ENCODE measurements at places on chromosomes 7 and 10.

GRCh38 chr7:142125256-142125955, 13.9 kb downstream of the MGAM2 start:
- no peak for DNase-seq

DNA sequence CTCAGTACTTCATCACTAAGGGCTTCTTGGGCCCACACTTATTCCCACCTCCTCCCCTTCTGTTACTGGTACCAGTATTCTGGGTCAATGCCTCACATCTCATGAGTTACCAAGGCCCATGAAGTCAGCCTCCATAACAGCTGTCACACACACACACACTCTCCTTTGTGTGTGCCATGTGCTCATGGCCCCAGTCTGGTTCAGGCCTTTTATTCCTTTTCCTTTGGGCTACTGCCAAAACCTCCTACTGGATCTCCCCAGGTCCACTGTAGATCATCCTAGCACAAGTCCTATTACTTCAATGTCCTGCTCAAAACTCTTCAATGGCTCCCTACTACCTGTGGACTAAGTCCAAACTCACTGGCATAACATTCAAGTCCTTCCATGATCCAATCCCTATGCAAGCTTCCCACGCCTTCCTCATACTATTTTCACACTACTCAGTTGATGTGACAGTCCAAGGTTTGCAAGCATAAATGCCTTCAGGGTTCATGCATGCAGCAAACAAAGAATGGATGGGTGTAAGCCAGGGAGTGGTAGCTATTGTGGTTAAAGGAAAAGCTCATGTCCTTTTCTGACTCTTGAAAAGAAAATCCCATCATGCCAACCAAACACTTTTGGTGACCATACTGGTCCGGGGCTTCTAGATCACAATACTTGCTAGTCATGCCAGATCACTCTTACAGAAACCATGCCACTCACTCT, 68.1 kb downstream of the CCDC6 start:
- DNase-seq: no peak

DNA sequence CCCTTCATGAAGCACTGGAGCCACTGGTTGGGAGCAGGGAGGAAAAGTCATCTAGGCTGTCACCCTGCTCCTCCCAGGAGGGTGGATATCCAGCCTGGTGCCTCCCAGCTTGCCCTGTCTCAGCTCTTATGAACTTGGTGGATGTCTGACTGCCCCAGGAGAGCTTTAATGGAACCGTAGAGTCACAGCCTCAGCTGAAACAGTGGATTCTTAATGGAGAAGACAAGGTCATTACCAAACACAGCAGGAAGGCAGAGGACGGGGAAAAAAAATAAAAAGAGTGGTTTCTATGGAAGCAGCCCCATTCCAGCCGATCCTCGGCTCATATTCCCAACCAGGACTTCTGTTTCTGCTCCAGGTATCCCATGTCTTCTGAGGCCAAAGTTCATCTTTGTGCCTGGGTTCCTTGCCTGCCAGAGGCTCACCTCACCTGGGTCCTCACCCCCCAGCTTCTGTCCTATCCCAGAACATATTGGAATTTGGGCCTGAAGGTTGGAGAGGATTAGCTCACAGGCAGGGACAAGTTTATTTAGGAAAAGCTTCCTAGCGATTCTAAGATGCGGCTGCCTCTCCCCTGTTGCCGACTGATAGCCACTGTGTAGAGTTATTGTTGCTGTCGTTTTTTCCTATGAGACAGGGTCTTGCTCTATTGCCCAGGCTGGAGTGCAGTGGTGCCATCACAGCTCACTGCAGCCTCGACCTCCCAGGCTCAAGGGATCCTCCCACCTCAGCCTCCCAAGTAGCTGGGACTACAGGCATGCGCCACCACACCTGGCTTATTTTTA, 15.6 kb downstream of the CCL26 start:
- no peak for DNase-seq

- DNase-seq: no peak
Measured at GRCh38 chr10:15486404-15486803, 115.3 kb upstream of the FAM171A1 start.

- DNase-seq: no peak
Measured at GRCh38 chr7:88269586-88269985, 37.1 kb downstream of the STEAP4 start.

DNA sequence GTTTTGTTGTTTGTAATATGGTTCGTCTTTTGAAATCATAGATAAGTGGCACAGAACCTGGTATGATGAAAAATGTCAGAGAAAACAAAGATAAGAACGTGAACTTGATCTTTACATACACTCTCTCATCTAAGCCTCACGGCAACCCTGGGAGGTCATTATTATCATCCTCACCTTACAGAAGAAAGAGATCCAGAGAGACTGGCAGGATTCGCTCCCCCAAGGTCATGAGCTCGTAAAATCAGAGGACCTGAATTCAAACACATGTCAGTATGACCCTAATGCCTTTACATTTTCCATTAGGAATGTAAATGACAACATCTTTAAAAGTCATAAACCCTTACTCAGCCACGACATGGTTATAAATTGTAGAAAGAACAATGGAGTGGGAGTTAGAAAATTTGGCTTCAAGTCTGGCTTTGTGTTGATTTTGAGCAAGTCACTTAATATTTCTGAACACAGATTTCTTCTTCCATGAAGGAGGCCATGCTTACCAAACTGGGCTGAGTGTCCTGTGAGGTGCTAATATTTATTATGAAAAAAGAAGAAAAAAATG, 35.9 kb downstream of the HIPK2 start:
- DNase-seq: no peak

DNA sequence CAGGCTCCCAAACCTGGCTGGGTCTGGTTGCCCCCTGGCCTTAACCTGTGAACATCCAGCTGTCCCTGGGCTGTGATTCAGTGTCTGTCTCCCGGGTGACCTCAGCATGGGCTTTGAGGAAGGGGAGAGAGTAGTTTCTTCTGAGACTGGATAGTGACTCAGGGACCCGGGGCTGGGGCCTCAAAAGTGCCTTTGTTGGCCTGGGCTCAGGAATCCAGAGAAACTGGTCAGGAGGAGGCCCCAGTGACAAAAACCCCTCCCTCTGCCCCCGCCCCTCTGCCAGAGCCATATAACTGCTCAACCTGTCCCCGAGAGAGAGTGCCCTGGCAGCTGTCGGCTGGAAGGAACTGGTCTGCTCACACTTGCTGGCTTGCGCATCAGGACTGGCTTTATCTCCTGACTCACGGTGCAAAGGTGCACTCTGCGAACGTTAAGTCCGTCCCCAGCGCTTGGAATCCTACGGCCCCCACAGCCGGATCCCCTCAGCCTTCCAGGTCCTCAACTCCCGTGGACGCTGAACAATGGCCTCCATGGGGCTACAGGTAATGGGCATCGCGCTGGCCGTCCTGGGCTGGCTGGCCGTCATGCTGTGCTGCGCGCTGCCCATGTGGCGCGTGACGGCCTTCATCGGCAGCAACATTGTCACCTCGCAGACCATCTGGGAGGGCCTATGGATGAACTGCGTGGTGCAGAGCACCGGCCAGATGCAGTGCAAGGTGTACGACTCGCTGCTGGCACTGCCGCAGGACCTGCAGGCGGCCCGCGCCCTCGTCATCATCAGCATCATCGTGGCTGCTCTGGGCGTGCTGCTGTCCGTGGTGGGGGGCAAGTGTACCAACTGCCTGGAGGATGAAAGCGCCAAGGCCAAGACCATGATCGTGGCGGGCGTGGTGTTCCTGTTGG, at the start of gene CLDN4:
TSS of gene CLDN4 (plus strand) at position 316 of the 903 bp plus-strand sequence. CDS start at position 522, 206 bp downstream.
- no peak for DNase-seq

DNA sequence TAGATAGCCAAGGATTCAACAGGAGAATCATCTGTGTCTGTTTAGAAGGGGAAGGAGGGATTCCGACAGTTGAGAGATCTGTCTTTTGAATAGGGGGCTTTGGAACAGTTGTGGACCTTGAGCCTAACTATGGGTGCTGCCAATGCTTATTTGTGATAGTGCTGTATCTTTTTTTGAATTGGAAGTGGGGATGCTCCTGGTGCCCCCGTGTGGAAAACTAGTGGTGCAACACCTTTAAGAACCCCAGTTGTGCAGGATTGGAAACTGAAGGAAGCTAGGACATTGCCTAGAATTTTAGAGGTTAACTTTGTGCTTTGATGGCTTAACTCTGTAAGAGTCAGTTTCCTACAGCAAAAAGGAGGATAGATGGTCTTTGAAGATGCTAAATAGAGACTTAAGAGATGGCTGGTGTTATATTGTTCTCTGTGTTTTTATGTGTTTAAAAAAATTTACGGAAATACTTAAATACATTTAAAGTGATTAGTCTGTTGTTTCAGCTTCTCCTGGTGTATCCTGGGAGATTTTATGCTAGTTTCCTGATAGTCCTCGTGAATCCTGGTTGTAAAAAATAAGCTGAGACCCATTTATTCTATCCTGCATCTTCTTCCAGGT, 69.3 kb downstream of the AP3M1 start:
- no peak for DNase-seq

GRCh38 chr10:63052083-63052482, 81.0 kb upstream of the NRBF2 start:
- DNase-seq: no peak

DNA sequence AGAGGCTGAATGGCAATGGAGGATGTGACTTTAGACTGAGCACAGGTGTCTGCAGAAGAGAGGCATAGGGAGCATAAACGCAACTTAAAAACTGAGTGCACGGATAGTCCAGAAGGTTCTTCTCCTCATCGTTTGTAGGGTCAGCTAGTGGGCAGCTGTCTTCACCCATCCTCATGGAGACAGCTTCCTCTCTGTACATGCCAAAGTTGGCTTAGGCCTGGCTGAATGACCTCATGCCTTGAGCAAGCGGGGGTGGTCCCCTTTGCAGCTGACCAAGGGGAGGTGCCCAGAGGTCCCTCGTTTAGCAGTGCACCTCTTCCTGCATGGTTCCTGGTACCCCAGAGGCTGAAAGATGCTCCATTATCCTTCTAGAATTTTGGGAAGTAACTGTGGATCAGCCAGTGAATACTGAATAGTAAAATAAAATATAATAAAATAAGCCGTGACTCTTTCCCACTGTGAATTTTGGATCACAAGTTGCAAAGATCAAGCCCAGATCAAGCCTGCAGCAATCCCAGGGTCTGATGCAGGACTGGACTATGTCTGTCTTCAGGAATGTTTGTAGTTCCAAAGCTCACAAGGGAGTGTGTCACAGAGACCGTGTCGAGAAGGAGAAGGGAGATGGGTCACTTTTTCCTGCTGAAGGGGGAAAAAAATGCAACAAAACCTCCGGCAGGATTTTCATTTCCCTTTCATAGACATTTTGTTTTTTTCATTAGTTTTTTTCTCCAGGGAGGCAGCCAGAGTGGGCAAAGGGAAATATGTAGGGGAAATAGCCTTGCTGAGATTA, 295.3 kb upstream of the MKI67 start:
- DNase-seq: no peak

- no peak for DNase-seq
Measured at GRCh38 chr10:70561070-70561469, 41.5 kb downstream of the PRF1 start.

GRCh38 chr7:13991791-13992595, 2.5 kb upstream of the ETV1 start:
- no peak for DNase-seq

GRCh38 chr7:151490456-151491105, 29.1 kb downstream of the RHEB start:
- DNase-seq: no peak

GRCh38 chr10:71337219-71337701, 18.2 kb downstream of the SLC29A3 start:
- DNase-seq: no peak

DNA sequence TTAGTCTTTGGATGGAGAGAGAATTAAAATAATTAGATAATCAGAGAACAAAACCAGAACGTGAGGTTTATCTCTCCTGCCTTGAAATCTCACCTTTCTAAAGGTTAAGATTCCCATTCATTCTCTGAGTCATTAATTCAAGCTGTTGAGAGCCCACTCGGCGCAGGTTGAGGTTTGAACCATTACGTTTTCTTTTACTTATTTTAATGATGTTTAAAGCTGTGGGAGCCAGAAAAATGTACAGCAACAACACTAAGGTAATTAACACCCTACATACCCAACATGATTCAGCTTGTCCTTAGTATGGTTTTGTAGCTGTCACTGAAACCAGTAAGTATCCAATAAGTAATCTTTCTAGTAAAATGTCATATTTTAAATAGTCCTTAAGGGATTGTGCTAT, 153.0 kb upstream of the ANK3 start:
- DNase-seq: no peak

DNA sequence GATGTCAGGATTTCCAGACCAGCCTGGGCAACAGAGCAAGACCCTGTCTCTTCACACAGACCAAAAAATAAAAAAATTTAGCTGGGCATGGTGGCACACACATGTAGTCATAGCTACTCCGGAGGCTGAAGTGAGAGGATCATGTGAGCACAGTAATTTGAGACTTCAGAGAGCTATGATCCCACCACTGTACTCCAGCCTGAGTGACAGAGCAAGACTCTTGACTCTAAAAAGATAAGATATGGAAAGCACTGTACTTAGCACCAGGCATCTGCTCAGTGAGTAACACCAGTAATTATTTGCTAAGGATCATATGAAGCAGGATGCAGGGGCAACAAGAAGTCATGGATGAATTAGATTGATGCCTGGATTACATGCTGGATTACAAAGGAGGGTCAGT, 128.8 kb downstream of the CALN1 start:
- no peak for DNase-seq

DNA sequence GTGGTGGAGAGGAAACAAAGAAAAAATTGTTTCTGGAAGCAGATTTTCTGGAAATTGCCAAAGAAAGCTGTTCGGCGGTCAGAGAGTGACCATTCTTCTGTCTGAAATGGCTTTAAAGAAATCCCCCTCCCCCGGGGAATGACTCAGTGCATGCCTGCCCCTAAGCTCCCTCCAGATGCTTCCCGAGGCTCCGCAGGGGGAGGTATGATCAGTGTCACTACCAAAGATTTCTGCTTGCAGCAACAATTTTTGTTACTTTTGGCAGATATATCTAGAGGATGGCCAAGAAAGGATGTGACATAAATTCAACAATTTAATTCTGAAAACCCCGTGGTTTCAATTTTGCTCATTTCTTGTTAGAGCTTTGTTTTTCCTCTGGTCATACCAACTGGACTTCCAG, 163.9 kb downstream of the JCAD start:
- DNase-seq: no peak

DNA sequence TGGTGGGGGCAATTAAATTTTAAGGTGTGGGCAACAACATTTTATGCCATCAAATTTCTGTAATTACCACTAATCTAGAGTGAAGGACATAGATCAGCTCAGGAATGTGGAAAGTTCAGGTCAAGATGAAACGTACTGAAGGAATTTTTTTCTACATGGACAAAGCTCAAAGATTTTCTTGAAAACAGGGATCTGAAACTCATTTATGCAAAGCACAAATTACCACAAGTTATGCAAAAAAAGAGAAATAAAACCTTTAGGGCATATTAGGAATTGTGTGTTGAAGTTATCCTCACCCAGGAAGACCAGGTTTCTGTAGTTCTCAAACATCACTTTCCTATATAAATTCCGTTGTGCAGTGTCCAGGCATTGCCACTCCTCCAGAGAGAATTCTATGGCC, 18.9 kb downstream of the ZNF680 start:
- no peak for DNase-seq

- no peak for DNase-seq
Measured at GRCh38 chr10:70549351-70549961, 53.1 kb downstream of the PRF1 start.
